ENCODE measurements at places on chromosomes 5 and 9.

DNA sequence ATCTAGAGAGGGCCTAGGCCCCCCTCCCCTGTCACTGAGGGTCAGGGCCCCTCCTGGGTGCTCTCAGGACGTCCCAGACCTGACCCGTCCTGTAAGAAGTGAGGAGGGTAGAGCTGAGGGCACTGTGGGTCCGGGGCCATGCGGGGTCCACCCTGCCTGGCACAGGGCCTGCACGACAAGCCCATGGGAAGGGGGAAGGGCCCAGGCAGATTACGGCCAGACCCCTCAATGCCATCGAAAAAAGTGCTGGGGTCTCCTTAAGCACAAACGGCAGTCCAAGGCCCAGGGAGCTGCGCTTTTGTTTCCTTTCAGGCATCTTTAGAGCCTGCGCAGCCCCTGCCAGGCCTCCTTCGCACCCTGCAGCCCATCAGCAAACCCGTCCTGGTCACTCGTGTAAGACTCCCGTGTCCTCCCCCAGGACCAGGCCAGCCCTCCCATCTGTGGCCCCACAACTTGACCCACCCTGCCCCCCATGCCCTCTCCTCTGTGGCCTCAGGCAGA lies 4.4 kb upstream of the EXOC3 start:
- DNase-seq, result no peak

GRCh38 chr9:4662989-4663792 lies 1.1 kb downstream of the PLPP6 start:
- DNase-seq, result no peak

GRCh38 chr5:170132269-170132975 lies 26.7 kb downstream of the FOXI1 start:
- peak; percentile 30 for DNase-seq

GRCh38 chr9:133576875-133577736 lies 32.1 kb downstream of the FAM163B start:
- no peak for DNase-seq

GRCh38 chr5:88503041-88503345 lies 234.3 kb upstream of the TMEM161B start:
- no peak for DNase-seq

- no peak for DNase-seq
Measured at GRCh38 chr5:1122511-1123294, 10.8 kb upstream of the SLC12A7 start.

- no peak for DNase-seq
Measured at GRCh38 chr9:109974143-109974917, 194.3 kb downstream of the PALM2AKAP2 start.

DNA sequence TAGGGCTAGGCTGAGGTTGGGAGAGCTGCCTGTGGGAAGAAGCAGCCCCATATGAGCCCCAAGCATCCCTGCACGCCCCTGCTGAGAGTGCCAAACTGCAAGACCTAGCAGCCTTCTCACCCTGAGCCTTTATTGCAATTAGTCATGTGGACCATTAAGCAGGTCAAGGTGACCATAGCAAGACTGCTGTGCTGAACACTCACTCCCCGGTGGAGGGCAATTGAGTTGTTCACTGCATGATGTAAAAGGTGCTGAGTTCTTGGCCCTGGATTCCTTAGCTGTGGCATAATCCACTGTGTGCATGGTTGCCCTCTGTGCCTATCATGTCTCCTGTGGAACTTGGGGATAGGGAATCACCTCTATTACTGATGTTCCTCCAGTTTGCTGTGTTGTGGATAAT lies 131.1 kb downstream of the FOXD1 start:
- DNase-seq, result no peak

- DNase-seq, result no peak
Measured at GRCh38 chr5:34511481-34511880, 144.6 kb upstream of the RAI14 start.

DNA sequence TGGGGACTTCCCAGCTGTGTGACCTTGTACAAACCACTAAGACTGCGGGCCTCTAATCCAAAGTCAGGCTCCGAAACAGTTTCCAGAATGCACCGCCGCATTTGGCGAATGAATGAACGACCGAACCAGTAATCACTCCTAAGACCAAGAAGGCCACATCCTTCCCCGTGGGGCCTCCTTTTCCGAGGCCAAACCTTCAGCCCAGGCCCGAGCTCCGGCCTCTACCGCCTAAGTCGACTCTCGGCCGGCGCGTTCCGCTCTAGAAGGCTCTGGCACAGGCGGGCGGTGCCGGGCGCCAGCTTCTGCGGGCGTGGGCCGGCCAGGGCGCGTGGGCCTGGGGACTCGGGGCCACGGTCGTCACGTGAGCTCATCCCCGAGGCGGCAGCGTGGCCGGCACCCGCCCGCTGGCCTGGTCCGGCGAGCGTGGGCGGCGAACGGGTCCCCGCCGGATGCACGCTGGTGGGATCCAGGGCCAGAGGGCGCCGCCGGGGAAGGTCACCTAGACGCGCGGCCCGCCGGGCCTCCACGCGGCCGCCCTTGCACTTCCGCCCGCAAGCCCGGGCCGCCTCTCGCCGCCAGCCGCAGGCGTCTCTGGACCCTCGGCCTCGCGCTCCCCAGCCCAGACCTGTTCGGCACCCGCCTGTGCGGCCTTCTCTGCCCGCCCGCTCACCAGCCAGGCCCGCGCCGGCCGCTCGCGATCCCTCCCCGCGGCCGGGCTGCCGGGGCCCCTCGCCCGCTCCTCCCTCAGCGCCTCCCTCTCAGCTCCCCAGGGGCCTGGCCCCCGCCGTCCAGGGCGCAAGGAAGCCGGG lies 754 bp downstream of the VDAC1 start:
- DNase-seq, result no peak

- DNase-seq, result no peak
Measured at GRCh38 chr9:124108216-124108615, 96.6 kb downstream of the LHX2 start.

- no peak for DNase-seq
Measured at GRCh38 chr9:100083448-100084127, 15.2 kb downstream of the ERP44 start.

GRCh38 chr5:21145376-21145775 lies 1157.4 kb upstream of the CDH18 start:
- DNase-seq, result no peak

GRCh38 chr9:92385001-92385400 lies 19.4 kb downstream of the OGN start:
- DNase-seq, result no peak

DNA sequence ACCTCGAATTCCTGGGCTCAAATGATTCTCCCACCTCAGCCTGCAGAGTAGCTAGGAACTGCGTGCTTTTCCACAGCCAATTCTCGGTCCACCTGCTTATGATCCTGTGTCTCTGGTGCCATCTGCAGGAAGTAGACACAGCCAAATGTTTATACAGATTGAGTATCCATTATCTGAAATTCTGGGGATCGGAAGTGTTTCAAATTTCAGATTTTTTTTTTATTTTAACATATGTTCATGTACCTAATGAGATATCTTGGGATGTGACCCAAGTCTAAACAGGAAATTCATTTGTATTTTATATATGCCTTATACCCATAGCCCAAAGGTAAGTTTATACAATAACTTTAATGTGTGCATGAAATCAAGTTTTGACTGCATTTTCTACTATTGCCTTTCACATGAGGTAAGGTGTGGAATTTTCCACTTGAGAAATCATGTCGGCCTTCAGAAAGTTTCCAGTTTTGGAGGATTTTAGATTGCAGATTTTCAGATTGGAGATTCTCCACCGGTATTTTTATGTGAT lies 89.5 kb downstream of the ESM1 start:
- DNase-seq, result no peak

DNA sequence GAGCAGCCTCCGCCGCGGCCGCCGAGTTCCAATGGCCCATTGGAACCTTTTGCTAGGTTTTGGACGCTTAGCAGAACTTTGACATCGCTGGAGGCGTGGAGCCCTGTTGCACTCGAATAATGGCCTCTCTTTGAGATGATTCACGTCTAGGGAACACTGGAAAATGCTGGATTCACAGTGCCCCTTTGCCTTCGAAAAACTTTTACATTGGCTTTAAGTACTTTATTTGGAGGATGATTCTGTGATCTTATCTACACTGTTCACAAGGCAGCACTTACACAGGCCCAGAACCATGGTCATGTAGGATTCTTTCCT lies 536 bp upstream of the PPIC start:
- DNase-seq, result no peak

- DNase-seq, result no peak
Measured at GRCh38 chr9:116208417-116209232, 55.0 kb downstream of the PAPPA start.

DNA sequence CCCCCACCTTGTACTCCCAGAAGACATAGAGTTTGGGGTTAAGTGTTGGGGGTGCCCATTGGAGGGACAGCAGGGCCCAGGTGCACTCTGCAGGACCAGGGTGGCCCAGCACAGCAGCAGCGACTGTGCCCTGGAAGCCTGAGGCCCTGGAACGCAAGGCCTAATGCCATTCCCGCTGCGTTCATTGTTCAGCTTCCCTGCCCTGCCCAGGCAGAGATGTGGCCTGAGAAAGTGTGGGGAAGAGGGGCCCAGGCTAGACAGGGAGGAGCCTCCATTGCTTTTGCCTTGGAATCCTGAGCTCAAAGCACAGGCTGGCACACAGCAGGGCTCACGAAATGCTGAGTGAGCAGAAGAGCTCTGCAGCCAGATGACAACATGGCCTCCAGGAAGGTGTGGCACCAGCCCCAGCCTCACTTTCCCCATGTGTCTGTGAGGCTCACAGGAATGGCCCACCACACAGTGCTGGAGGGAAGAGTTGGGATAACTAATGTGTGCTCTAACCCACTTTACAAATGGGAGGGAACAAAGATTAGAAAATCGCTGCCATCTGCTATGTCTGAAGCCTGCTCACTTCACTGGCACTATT lies 19.4 kb downstream of the S1PR3 start:
- no peak for DNase-seq

GRCh38 chr9:69806627-69807026 lies 14.0 kb upstream of the CFAP95 start:
- DNase-seq, result no peak

GRCh38 chr9:98086461-98086860 lies 29.9 kb downstream of the NANS start:
- no peak for DNase-seq

- no peak for DNase-seq
Measured at GRCh38 chr5:38207343-38207742, 51.0 kb upstream of the EGFLAM start.

GRCh38 chr9:38287420-38287985 lies 105.0 kb upstream of the ALDH1B1 start:
- no peak for DNase-seq

DNA sequence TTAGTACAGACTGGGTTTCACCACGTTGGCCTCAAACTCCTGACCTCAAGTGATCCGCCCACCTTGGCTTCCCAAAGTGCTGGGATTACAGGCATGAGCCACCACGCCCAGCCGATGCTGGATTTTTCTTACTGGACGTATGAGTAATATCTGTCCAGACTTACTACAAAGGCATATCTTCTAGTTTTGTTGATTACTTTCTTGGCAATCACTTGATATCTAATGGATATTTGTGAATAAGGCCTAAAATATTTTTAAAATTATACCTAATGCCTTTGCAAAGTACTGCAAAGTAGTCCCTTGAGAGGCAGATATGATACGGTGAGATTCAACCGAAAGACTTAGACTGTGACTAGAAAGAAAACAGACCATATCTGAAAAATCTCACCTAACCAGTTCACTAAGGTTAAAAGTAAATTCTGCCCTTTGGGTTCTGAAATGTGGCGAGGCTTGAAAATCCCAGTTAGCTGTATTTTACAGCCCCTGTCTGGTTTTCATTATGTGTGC lies 152.1 kb downstream of the GNAQ start:
- DNase-seq, result no peak

- DNase-seq, result no peak
Measured at GRCh38 chr5:151151793-151152192, 5.8 kb downstream of the ANXA6 start.

DNA sequence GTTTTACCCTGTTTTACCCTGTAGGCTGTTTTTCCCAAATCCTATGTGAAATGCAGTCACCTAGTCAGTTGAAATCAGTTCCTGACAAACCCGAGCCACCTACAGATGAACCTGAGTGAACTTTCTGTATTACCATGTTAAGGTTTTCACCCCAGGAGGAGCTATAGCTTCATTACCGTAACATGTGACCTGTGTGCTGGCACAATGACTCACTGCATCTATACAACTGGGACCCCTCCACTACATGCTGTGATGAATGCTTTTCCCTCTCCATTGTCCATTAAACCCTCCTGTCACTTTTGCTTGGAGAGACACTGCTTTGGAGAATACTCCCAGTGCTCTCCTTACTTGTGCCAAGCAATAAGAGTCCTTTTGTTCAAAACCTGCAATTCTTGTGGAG lies 1974.8 kb downstream of the EFNA5 start:
- DNase-seq, result no peak

GRCh38 chr5:14479143-14479696 lies 102.4 kb upstream of the OTULINL start:
- DNase-seq, result no peak

DNA sequence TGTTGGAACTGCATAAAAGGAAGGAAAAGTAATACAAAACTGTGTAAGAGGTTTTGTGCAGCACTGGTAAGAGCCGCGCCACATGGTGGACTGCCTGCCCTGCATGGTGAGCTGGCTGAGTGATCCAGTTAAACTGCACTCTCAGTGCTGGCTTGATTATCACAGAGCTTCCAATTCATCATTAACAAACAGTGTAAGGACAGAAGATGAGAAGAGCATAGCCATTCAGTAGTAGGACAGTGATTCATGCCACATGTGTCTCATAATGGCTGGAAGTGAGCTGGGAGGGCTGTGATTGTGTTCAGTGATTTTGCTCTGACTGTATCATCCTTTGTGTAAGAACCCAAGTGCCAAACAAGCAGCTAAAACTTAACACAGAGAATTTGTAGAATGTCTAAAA lies 14.1 kb downstream of the ASPN start:
- no peak for DNase-seq

DNA sequence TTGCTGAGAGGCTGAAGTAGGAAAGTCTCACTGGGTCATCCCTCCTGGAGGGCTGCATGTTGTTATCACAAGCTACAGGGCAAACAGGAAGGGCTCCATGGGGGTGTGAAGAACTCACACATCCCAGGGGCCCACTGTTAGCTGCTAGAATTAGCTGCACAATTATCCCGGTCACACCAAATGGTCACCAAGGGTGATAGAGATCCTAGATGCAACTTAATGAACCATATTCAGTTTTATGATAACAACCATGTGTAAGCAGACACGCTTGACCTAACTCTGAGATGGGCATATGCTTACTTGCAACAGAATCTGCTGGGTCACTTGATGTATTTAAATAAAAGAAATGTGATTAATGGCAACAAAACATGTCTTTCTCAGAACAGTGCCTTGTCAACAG lies 143.5 kb upstream of the C6 start:
- DNase-seq, result no peak

DNA sequence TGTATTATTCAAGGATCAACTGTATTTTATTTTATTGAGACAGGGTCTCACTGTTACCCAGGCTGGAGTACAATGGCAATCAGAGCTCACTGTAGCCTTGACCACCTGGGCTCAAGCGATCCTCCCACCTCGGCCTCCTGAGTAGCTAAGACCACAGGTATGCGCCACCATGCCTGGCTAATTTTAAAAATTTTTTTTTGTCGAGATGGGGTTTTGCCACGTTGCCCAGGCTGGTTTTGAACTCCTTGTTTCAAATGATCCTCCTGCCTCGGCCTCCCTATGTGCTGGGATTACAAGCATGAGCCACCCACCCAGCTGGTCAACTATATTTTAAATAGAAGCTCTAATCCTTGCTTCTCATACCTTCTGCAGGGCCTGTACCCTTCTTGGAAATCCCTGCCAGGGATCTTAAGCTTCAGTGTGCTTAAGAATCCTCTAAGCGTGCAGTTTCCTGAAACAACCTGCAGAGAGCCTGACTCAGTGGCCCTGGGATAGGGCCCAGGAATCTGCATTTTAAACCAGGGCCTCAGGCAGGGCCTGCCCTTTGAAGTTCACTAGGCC lies 2.9 kb downstream of the AKNA start:
- DNase-seq, result no peak
